ENCODE measurements at places on chromosomes 3 and 15.

DNA sequence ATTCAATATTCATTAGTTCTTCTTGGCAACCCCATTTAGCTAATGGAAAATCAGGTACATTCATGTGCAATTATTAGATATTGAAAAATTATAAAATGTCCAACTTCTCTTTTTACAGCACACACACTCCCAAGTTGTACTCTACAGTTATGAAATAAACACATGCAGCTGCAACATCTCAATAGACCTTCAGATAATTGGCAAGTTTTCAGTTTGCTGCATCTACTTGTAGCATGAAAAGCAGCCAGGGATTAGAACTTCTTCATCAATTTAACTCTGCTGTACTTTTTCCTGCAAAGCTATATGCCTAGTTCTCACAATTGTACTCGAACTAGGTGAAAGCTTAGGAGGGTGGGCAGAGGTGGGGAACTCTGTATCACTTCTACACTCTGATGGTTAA is 46.6 kb upstream of the FHIT start:
- no peak for DNase-seq

DNA sequence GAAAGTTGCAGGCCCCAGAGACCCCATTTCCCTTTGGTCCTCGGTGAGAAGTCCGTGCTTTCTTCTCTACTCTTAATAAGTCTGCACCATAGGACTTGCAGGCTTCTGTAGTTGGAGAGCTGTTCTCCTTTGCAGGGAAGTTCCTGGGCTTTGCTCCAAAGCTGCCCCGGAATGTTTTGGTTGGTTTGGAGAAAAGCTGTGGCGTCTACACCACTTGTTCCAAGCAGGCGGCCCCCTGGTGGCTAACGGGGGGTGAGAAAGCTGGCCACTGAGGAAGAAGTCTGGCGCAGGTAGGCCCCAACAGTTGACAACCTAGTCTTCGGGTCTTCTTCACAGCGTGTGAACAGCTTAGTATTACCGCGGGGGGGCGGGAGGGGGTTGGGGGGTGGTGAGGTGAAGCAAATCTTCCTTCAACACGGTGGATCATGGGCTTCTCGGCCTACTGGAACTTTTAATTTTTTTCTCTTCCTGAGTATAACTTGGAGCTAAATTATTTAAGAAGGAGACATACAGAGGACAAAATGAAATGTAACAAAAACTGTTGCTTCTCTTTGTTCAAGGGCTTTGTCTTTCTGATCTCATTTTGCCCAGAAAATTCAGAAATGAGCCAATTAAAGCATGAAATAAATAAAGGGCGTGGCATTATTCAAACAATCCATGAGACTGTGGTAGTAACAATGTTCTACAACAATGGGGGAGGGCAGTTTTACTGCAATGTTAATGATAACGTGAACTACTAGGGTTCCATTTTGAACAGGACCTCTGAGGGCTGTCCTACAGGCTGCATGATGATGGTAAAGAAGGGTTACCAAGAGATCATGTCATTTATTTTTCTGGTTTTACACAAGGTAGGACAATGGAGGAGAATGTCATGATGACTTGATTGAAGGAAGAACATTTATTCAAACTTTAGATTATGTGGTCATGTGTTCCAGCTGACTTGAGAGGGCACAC is 2.2 kb upstream of the THRB start:
- no peak for DNase-seq

DNA sequence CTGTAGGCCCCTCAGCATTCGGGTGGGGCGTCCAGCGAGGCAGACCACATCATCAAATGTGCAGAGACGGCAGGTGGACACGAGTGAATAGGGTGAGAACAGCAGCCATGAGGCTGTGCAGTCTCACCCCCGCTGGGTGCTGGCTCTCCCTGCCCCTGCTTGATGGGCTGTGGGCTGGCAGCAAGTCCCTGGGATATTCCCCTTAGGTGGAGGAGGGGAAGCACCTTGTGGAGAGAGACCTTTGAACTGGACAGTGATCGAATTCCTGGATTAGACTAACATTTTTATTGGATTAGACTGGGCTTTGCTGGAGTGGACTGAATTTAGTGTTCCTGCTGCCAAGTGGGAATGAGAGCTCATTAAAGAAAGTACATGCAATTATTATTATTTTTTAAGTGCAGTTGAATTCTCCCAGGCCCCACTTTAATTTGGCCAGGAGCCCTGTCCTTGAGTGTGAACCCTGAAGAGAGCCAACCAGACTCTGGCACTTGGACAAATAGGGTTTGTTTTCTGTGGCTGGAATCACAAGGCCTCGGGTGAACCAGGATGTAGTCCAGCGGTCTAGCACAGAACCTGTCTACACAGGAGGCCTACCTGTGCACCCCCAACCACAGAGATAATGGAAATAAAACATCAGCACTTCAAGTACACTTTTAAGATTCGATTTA is 193.1 kb downstream of the ABHD5 start:
- no peak for DNase-seq

GRCh38 chr15:101795455-101795854 is 7.9 kb upstream of the OR4F6 start:
- no peak for DNase-seq

GRCh38 chr3:46982546-46982945 is 3.1 kb downstream of the NBEAL2 start:
- DNase-seq, result no peak

- DNase-seq, result no peak
Observed at GRCh38 chr15:90941038-90941437, 6.0 kb downstream of the UNC45A start.

DNA sequence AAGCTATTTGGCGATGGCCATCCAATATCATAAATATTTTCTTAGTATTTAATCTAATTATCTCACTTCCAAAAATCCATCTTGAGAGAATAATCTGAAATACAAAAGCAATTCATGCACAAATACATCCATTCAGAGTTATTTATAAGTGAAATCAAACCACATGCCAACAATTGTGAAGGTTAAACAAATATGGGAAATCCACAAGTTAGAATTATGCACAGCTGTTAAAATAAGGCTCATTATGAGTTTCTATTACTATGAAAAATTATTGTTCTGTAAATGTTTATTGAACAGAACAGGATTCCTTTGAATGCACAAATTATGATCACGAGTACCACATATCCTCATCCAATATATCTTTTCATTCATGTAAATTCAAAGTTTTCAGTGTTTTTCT is 267.7 kb downstream of the PLOD2 start:
- no peak for DNase-seq

DNA sequence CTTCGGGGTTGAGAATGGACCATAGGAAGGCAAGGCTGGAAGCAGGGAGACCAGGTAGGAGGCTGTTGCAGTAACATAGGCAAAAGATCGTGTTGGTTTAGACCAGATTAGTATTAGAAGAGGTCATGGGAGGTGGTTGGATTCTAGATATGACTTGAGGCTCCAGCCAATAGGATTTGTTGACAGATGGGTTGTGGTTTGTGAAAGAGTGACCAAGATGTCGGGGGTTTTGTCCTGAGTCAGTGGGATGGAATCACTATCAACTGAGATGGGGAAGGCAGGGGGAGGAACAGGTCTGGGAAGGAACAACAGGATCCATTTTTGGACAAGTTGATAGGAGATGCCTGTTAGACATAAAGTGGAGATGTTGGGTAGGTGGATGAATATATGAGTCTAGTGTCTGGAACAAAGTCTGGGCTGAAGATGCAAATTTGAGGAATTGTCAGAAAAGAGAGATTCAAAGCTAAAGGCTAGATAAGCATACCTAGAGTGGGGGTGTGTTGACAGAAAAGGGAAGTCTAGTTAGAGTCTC is 95.5 kb upstream of the NPHP3 start:
- no peak for DNase-seq

- no peak for DNase-seq
Observed at GRCh38 chr3:40187945-40188344, 121.6 kb upstream of the EIF1B start.

DNA sequence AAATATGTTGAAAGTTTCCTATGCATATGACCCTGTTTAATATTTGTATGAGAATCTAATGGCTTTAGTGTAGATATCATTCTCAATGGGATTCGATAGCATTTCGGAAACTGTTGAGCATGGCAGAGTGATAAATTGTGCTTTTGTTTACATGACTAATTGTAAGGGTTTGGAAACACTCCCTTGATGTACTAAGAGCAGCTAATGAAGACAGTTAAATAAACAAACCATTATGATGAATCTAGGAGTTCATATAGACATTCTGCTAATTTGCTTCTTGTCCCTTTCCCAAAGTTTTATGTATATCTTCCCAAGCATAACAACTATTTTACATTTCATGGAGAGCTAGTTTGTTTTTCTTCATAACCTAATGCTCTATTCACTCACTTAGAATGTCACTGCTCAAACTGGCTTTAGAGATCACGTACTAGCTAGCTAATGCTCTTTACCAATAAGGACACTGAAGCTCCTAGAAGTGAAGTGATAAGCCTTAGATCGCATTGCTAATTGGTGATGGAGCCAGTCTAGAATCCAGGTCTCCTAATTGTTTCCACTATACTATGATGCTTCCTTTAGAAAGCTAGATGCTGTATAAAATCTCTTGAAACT is 140.8 kb downstream of the TP63 start:
- no peak for DNase-seq

DNA sequence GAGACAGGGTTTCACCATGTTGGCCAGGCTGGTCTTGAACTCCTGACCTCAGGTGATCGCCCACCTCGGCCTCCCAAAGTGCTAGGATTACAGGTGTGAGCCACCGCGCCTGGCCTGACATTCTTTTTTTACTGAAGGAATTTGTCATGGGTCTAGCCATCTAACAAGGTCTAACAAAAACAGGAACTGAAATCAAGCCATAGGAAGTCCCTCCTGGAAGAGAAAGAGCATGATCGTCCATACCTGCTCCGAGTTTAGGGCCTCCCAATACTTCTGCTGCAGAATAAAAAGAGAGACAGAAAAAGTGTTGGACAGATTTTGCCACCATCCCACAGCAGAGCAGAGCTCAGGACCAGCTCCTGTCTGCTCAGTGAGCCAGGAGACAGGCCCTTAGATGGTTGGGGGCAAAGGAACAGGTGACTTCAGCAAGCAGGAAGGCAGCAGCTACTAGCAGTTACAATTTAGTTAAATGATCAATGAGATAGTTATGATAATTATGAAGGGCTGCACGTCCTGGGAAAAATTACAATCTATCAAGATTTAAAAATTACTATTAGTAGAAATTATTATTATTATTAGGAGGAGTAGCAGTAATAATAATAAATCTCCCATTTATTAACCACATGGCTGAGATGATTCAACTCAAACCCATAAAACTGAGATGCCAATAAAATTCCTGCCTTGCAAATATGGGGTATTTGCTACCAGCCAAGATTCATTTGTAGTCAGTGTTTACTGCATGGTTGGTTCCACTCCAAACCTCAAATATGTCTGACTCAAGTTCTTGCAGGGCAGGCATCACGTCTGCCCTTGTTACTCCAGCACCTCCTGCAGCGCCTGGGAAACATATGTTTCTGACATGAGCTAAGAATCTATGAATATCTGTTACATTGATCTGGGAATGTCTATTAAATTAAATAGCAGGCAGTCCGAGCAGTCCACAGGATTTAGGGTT is 40.1 kb downstream of the TMEM44 start:
- no peak for DNase-seq

GRCh38 chr15:32707436-32707835 is 10.4 kb upstream of the GREM1 start:
- no peak for DNase-seq

GRCh38 chr3:19539518-19540392 is 391.4 kb downstream of the KCNH8 start:
- DNase-seq, result no peak

GRCh38 chr3:81861593-81861992 is 100.1 kb upstream of the GBE1 start:
- no peak for DNase-seq
